ENCODE measurements at places on chromosomes 12 and 14.

DNA sequence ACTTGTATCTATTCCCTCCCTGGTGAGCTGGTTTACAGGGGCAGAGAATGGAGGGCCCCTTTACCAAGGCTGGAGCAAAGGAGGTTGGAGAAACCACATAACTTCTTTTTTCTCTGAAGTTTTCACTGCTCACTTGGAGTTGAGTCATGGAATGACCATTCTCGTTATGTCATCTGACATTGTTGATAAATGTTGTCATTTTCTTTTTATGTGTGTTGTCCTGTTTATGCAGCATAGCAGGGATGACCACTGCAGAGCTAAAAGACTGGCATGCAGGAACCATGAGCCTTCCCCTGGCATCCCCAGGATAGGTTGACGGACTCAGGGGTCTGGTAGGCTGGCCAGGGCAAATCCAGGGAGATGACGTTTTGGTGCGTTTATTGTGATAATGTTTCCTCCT, 256.8 kb upstream of the DDHD1 start:
- no peak for DNase-seq

- DNase-seq = no peak
These were observed 85.5 kb downstream of the STAB2 start for GRCh38 chr12:103672401-103673119.

DNA sequence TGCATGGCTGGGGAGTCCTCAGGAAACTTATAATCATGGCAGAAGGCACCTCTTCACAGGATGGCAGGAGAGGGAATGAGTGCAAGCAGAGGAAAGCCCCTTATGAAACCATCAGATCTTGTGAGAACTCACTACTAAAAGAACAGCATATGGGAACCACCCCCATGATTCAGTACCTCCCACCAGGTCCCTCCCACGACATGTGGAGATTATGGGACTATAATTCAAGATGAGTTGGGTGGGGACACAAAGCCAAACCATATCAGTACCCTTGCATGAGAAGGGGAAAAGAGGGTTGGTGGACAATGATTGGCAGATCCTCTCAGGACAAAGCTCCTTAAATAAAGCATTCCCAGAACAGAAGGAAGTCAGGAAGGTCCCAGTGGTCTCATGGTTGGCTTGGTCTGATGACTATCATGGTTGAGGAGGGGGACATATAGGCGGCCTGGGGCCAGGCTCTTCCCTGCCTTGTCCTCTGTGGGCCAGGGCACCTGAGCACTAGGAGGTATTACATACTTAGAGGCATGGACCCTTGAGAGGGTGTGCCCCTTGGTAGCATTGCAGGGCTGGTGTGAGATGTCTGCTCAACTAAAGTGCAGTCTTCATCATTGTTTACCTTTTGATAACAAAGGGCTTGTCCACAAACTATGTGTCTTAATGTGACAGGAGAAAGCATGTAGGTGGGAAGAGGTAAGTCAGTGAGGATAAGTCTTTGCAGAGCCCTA, 22.2 kb downstream of the HSD17B6 start:
- DNase-seq = no peak

DNA sequence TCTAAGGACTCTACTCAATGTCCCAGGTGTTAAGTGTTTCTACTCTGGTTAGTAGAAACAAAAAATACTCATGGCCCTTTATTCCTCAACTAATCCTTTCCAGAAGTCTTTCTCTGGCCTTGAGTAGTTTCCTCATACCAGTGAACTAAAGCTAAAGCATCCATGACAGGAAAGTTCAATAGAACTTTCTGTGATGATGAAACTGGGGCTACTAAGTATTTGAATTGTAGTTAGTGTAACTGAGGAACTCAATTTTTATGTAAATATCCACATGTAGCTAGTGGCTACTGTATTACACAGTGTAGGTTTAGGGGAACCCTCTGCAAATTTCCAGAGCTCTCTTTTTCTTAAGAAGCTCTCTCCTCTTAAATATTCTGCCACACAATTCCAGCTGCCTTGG, 63.7 kb downstream of the R3HDM2 start:
- DNase-seq = no peak

- DNase-seq = no peak
These were observed 52.7 kb downstream of the CCDC85C start for GRCh38 chr14:99551034-99551922.

DNA sequence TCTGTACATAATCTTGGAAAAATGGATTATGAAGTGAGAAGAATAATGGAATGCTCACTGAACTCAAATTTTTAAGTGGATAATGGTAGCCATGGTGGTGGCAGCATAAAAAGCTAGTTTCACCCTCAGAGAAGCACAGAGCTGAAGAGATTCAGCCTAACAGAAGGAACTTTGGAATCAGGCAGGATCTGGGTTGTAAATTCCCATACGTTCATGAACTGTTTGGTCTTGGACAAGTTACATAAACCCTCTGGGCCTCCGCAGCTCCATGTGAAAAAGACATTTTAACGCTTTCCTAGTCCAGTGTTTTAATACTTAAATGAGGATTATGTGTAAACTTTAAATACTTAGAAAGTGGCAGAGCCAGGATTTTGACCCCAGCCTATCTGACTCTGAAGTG, 26.6 kb downstream of the JKAMP start:
- DNase-seq = no peak

DNA sequence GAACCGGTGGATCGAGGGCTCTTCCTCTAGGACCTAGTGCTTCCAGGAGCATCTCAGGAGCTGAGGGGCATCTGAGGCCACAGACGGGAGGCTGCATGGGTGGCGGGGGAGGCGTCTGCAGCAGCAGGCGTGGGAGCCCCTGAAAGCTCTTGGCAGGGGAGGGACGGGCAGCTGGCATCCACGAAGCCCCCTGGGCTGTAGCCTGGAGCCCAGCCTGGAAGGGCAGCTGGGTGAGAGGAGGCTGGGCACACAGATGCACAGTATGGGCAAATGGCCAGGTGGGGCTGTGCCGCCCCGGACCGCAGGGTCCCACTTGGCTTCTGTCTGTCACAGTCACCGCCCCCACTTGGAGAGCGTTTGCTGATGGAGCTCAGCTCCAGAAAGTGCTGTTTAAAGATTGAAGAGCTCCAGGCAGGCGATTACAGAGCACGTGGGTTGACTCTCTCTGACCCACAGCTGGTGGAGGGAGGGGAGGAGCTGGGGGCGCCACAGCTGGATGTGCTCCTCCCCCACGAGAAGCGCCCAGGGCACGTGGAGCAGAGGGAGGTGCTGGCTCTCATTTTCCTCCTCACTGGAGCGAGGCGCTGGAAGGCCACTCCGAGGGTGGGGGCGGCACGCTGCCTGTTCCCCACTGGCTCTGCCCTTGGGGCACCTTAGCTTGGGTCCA, 155.0 kb upstream of the C14orf180 start:
- DNase-seq = peak; percentile 93

GRCh38 chr12:30902001-30902400, 24.5 kb upstream of the TSPAN11 start:
- DNase-seq = no peak

- no peak for DNase-seq
These were observed 187.7 kb upstream of the LHX5 start for GRCh38 chr12:113659416-113659815.

GRCh38 chr12:100337727-100338126, 19.1 kb upstream of the SLC17A8 start:
- DNase-seq = no peak

- no peak for DNase-seq
These were observed 39.1 kb downstream of the NT5DC3 start for GRCh38 chr12:103801709-103802585.

DNA sequence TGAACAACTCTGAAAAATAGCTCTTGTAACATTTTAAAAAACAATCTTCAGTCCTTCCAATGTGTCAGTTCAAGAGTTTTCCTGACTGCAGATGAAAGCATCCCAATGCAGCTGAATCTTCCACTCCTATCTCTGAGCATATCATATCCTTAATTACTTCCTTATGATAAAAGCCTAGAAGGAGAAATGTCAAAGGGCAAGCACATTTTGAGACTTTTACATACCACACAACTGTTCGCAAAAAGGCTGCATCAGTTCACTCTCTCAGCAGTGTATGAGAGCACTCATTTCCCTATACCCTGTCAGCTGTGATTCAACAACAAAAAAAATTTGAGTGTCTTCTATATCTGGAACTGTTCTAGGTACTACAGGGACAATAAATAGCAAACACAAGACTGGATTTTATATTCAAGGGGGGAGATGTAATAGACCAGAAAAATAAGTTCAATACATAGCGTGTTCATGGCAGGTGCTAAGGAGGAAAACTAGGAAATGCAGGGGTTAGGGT, 66.1 kb downstream of the ACADS start:
- no peak for DNase-seq

DNA sequence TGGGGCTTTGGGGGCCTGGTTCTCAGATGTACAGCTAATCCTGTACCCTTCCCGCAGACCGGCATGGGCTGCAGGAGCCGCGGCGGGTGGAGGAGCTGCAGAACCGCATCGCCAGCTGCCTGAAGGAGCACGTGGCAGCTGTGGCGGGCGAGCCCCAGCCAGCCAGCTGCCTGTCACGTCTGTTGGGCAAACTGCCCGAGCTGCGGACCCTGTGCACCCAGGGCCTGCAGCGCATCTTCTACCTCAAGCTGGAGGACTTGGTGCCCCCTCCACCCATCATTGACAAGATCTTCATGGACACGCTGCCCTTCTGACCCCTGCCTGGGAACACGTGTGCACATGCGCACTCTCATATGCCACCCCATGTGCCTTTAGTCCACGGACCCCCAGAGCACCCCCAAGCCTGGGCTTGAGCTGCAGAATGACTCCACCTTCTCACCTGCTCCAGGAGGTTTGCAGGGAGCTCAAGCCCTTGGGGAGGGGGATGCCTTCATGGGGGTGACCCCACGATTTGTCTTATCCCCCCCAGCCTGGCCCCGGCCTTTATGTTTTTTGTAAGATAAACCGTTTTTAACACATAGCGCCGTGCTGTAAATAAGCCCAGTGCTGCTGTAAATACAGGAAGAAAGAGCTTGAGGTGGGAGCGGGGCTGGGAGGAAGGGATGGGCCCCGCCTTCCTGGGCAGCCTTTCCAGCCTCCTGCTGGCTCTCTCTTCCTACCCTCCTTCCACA, 7.6 kb downstream of the NR4A1 start:
- DNase-seq = peak; percentile 75

DNA sequence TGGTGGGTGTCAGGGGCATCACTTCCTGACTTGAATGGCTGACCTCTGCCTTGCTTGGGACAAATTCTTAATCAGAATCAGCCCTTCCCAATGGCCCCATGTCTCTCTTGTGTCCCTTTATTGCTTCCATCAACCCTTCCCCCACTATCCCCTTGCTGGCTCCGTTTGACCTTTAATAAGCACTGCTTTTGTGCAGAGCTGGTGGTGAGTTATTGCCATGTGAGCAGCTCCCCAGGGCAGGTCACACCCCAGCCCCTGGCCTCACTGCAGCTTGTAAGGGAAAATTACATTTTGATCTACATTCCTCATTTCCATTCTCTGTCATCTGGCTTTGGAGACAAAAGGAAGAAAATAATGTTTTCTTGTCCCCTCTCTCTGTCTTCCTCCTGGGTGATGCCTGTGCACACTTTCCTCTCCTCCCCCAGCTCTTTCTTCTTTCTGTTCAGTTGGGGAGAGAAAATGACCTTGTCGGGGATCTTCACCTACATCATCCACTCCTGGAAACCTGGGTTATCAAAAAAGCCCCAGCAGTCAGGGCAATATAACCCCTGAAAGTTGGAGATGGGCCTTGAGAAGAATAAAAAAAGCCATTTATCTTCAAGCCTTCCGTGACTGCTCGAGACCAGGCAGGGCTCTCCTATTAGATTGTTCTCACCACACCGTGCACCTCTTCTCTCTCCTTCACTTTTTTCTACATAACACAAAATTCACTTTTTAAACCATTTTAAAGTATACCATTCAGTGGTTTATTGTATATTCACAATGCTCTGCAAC, 100.4 kb upstream of the SRRM4 start:
- no peak for DNase-seq
